Activated CD4-positive, CD25-positive, alpha-beta regulatory T cell treated with anti-CD3 and anti-CD28 coated beads, Interleukin-2, amount 50 U/mL, for 72 hours (primary cell): ENCODE measurements at places on chromosomes 3 and 15.
A peak's percentile ranks its signal among the peaks of the same experiment; 100 is the strongest.

DNA sequence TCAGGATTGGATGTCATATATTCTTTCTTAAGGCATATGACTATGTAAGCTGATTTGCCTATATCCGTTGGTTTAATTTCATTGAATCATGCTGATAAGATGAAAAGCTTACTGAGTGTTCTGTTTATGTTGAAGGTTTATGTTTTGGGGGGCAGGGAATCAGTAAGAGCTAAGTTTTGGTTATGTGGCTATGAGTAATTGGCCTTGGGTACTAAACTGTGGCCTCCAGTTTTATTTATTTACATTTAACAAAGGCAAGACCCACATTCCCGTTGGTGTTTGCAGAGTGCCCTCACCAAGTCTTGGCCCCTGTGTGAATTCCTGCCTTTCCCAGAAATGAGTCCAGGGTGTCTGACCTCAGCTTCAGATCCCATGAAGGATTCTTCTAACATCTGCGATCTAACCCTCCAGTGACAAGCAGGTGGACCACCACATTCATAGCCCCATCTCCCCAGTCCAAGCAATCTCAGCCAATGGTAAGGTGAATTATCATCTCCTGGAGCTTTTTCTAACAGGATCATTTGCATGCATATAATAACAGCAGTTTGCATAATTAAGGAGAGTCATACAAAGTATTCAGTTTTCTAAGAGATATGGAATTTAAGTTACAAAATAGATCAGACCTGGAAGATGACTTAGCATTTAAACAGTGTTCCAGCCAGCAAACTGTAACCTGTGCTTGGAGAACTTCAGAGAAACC, 27.4 kb downstream of the GLDN start:
- DNase-seq, result no peak

DNA sequence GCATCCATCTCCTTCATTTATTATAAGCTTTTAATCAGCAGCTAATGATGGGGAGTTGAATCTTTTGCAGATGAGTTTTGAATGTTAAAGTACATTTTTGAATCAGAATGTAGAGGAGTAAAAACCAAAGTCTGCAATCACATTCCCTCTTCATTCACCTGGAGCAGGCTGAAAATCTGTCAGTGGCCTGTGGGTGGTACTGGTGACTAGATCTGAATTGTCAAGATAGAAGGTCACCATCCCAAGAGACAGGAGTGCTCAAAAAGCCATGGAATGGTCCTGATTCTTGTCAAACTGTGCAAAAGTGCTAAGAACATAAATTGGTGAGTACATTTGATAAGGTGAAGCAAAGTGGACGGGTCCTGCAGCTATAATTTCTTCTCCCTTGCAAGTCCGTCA, 881.3 kb upstream of the NR2F2 start:
- no peak for DNase-seq

DNA sequence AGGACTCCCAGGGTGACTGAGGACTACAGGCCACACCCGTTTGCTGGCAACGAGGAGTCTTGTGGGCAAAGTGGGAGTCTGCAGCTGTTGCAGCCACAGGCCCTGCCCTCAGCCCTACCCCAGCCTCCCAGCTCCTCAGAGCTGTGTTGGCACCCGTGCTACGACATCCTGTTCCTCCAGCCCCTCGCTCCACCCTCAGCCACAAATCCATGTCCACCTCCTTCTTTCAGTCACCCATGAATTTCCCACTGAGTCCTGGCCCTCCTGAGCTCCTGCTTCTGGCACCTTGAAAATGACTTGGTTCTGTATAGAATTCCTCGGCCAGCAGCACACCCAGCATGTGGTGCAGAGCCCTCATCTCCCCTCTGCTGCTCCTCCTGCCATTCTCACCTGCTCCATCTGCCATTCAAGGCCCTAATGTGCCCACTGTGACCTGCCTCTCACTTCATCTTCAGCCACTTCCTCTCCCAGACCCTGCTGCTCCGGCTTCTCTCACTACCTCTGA, 20.9 kb upstream of the VILL start:
- DNase-seq, result no peak

GRCh38 chr3:152172460-152172859, 96.3 kb upstream of the MBNL1 start:
- DNase-seq, result no peak

- DNase-seq, result no peak
Observed at GRCh38 chr3:179450261-179450701, 989 bp downstream of the GNB4 start.

- no peak for DNase-seq
Observed at GRCh38 chr3:188369526-188369925, 215.6 kb downstream of the LPP start.

DNA sequence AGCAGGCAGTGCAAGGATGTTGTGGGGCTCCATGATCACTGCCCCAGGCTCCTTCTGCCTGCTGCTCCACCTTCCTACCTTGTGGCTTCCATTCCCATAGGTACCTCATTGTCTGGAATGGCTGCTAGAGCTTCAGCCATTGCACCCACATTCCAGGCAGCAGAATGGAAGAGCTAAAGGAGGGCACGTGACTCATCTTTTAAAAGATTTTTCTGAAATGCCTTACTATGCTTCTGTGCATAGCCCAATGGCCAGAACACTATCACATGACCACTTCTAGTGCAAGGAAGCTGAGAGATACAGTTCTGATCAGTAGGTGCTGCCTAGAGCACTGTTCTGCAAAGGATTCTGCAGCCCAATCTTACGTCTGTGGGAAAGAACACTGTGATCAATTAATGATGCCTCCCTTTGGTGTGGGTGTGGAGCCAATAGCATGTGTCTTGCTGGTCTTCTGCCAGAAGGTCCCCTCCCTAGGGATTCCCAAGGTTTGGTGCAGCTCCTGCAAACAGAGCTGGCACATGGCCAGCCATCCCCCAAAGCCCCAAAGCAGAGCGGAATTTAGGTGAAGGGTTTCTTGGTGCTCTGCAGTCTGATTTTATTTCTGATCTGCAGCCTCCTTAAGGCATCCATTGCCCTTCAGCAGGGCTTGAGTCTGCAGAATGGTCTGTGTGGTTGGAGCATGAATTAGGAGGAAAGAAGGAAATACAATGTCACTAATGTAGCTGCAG, 34.4 kb downstream of the SPSB4 start:
- no peak for DNase-seq

DNA sequence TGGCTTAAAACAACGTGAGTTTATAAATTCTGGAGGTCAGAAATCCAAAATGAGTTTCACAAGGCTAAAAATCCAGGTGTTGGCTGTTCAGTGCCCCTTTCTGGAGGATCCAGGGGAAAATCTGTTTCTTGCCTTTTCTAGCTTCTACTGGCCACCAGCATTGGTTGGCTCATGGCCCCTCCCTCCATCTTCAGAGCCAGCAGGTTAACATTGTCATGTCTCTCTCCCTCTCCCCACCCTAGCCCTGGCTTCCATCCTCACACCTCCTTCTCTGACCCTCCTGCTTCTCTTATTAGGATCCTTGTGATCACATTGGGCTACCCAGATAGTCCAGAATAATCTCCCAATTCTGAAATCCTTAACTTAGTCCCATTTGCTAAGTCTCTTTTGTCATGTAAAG, 32.9 kb upstream of the MGLL start:
- no peak for DNase-seq

DNA sequence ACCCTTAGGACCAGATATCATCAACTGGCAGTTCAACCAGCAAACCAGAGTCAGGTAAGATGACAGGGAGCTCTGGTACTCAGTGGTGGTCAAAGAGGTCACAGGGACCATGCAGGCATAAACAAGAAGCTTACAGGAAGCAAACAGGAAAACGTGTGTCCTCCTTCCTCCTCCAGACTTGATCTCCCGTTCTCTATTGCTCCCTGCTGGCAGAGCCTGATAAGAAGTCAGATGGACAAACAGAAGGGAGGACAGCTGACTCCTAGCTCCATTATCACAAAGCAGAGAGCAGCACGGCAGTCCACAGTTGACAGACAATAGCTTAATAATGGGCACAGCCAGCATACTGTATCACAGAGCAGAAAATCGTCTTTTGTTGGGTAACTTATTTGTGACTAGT, 156.5 kb upstream of the SLC2A2 start:
- no peak for DNase-seq

DNA sequence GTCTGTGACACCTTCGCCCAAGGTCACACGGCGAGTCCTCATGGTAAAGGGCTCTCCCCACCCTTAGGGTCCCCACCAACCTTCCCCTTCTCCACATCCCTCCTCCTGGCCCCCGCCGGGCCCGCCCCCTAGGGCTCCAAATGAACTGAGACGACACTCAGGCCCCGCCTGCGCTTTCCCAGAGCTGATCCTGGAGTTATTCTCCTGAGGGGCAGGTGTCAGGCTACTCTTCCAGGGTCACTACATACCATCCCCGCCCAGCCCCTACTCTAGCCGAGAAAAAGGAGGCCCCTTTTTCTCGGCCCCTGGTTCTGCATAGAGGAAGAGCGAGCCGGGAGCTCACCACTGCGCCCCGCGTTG, 292 bp downstream of the USP4 start:
- peak; percentile 53 for DNase-seq

GRCh38 chr15:72588096-72588495, 66.4 kb upstream of the GOLGA6B start:
- DNase-seq, result no peak

GRCh38 chr3:18901571-18901970, 246.7 kb upstream of the KCNH8 start:
- DNase-seq, result no peak

- DNase-seq, result no peak
Observed at GRCh38 chr3:101229681-101230080, 90.7 kb downstream of the IMPG2 start.

- DNase-seq, result no peak
Observed at GRCh38 chr3:61311044-61311443, 59.8 kb upstream of the FHIT start.

DNA sequence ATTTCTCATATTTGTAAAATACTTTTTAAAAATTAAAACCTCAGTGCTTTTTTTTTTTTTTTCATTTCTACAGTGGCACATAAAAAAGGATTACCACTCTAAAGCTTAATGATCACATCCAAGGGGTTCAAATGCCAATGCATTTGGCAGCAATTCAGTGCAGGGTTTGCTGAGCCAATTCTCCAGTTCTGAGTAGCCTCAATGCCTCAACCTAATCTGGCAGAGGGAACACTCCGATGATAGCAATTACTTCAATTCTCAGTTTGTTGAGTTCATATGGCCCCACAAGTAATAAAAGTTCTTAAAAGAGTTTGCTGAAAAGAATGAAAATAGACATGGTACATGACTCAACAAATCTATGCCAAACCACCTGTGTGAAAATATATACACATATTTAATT, 79.3 kb upstream of the RBMS3 start:
- DNase-seq, result no peak

DNA sequence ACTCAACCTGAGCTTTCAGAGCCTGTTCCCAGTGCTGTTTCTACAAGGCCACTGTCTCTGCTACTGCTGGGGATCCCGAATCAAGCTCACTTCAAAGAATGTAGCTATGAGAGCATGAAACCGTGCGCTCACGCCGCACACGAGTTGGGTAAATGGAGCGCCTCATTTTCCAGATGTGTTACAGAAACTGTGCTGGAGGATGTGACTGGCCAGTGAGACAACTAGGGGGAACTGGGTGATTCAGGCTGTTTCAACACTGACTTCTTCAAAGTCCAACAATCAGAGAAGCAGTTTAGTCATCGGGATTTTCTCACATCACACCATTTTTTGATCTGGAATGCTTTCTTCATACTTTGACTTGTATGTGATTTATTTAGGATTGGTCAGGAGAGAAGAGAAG, 3.5 kb downstream of the ZNF710 start:
- no peak for DNase-seq

DNA sequence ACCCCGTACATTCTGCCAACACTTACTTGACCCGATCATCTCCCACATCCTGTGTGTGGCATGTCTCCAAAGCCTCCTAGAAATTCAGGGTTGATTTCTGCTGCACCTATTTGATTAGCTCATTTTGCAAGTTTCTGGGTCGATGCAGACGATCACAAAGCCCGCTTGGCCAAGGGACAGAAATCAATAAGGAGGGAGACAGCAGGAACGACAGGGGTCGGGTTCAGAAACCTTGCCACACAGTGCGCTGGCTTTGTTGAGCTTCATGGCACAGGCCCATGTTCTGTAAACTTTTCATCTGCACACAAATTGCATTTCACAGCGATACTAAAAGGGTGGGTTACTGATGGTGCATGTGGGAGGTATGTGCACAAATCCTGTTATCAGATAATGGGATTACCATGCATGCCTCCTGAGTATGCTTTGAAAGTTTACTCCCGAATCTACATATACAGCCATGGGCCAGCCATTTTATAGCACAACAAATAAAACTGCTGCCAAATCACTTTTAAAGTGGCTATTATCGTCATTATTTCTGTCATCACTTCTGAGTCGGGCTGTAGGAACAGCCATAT, 95.9 kb upstream of the ATP11B start:
- DNase-seq, result no peak

DNA sequence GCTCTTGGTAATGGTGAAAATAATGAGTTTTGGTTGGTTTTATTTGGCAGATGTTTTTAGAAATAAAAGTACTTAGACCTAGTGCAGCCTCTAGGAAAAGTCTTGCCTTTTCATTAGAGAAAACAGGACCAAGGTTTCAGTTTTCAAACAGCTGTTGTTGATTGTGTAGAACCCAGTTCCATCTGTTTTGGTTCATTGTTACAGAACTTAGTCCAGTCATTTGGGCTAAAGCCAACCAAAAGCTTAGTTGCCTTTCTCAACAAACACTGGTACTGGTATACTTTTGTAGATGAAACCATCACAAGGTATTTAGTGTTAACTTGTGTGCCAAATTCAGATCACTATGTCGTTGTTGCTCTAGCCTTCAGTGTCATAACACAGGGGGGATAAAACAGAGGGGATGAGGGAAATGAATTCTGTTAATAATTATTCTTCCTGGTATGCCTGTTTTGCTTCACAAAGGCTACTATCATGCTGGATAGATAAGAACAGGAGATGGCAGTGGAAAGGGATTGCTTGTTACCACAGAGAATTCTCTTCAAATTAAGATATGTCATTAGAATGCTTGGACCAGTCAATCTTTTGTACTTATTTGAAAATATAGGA, 12.6 kb upstream of the APH1B start:
- DNase-seq, result no peak

- no peak for DNase-seq
Observed at GRCh38 chr15:28012231-28012630, 86.9 kb downstream of the OCA2 start.

GRCh38 chr3:124492824-124493223, 237.4 kb upstream of the UMPS start:
- DNase-seq, result no peak

DNA sequence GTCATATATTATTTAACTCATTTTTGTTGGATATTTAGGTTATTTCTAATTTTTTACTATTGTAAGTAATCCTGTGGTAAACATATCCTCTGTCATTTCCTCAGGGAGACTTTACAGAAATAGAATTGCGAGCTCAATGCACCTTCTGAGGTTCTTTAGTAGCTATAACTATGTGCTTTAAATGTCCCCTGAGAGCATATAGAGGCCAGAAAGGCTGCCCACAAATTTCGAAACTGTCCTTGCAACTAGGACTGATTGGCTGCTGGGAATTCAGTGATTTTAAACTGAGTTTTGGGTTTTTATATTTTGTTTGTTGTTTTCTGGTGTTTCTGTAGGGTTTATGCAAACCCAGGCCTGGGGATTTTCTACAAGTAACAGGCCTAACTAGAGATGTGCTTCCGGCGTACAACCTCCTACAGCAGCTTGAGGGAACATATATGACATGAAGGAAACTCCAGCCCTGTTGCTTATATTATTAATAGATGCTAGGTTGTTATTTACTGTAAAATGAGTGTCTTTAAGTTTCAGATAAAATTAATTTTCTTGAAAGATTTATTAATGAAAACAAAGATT, 29.1 kb upstream of the P4HTM start:
- DNase-seq, result no peak

GRCh38 chr15:66170042-66170441, 83.5 kb downstream of the MEGF11 start:
- DNase-seq, result no peak
